Naive thymus-derived CD8-positive, alpha-beta T cell (primary cell): ENCODE measurements at places on chromosomes 2 and 18.

DNA sequence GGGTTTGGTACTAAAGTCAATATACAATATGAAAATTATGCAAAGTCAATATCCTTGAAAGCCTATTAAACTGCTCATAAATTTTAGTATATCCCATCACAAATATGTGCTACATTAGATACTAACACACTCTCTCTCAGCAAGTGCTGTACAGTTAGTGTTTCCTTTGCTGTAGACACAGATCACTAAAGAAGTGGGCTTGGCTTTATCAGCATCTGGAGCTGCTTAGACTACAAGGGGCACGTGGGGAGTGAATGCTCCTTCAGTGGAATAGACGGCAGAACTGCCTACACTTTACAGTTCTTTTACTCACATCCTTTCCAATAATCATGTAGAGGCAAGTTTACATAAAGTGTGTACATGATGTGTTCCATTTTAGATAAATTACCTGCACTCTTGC lies 26.0 kb upstream of the EFEMP1 start:
- no peak for DNase-seq

DNA sequence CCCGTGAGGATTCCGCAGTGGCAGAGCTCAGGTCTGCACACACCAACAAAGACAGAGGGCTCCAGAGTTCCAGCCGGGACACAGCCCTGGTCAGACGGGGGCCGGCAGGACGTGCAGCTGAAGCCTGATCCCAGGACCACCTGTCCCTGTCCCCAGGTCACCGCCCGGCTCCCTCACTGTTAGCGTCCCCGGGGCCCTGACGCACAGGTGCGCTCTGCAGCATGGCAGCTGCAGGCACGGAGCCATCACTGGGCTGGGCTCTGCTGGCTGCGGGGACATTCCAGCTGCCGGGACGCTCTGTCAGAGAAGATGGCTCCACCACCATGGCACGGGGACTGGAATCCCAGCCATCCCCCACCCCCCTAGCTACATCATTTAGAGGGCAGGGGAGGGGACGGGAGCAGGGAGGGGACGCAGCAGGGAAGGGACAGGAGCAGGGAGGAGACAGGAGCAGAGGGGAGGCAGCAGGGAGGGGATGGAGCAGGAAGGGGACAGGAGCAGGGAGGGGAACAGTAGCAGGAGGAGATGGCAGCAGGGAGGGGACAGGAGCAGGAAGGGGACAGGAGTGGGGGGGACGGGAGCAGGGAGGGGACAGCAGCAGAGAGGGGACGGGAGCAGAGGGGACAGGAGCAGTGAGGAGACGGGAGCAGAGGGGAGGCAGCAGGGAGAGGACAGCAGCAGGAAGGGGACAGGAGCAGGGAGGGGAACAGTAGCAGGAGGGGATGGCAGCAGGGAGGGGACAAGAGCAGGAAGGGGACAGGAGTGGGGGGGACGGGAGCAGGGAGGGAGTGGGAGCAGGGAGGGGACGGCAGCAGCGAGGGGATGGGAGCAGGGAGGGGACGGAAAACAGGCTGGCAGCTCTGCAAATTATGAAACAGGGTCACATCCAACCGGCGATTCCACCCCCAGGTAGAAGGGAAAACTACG lies 39.8 kb downstream of the SLC66A2 start:
- DNase-seq: no peak

GRCh38 chr2:24816884-24817283 lies 23.7 kb downstream of the CENPO start:
- no peak for DNase-seq

- DNase-seq: no peak
Observed at GRCh38 chr18:54023471-54023870, 201.0 kb downstream of the MBD2 start.

DNA sequence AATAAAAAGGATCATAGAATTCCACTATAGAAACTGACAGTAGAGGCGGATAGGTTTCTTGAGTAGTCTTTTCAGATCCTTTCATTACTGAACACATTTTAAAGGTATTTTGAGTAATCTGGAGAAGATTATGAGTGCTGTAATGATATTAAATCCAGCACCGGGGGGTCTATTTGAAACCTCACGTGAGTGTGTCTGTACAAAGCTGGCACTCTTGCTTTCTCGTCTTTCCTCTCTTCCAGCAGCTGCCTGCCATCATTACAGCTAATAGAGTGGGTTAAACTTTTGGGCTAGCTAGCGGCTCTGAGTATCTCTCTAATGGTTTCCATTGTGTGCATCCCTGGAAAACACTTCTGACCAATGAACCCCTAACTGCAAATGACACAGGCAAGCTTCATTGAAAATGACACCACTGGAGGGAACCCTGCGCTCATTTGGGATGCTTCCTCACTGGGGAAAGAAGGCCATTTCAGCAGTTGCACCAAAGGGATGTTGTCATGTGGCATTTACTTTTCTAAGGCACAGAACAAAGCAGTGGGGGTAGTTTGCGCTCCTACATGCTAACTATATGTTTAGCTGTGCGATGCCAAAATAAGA lies 101.0 kb downstream of the HRH4 start:
- DNase-seq: no peak

DNA sequence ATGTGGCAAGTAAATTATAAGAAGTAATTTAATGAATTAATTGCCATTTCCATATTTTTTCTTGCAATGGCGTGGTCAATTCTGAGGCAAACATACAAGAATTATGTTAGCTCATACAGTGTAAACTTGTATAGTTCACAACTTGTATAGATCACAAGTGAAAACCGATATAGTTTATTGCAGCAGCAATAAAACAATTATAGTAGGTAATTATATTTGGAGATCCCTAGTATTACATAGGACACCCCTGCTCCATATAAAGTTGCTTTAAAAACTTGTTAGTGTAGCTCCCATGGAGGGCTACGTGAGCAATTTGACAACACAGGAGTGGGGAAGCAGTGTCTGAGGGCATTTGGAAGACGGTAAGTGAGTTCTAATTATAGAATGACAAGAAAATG lies 288.2 kb downstream of the SOCS6 start:
- DNase-seq: no peak

DNA sequence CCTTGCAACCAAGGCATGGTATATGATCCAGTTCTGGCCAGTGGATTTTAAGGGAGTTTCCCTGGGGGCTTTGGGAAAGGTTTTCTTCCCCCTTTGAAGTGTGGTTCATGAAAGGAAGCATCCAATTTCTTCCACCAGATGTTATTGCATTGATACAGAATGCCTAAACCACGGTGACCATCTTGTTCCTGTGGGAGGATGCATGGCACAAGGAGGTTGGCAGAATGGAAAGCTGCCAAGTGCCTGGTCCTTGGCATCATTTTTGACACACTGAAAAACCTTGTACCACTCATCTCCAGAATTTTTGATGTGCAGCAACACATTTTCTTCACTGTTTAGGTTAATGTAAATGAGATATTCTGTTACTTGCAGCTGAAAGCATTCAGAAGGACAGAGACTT lies 55.2 kb upstream of the CXCR4 start:
- no peak for DNase-seq

- DNase-seq: no peak
Observed at GRCh38 chr18:32598144-32598543, 127.5 kb upstream of the GAREM1 start.

GRCh38 chr18:48790869-48791635 lies 159.7 kb downstream of the SMAD7 start:
- no peak for DNase-seq

- no peak for DNase-seq
Observed at GRCh38 chr2:154664248-154664647, 34.2 kb upstream of the KCNJ3 start.

GRCh38 chr18:596288-596881 lies 403 bp upstream of the CLUL1 start:
- DNase-seq: no peak

DNA sequence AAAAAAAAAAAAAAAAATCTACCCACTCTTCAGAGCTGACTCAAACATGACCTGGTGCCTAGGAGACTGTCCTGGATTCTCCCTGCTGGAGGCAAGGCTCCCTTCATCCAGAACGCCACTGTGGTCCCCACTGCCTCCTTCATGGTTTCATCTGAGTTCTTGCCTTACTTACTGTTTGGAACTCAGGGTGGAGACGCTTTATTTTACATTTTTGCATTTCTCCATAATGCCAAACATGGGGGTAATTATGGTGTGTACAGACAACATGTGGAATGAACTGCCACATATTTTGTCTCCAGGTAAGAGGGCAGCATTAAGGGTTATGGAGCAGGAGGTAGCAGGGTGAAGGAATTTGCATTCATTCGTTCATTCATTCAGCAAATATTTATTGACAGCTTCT lies 154.0 kb upstream of the MSH6 start:
- DNase-seq: no peak

DNA sequence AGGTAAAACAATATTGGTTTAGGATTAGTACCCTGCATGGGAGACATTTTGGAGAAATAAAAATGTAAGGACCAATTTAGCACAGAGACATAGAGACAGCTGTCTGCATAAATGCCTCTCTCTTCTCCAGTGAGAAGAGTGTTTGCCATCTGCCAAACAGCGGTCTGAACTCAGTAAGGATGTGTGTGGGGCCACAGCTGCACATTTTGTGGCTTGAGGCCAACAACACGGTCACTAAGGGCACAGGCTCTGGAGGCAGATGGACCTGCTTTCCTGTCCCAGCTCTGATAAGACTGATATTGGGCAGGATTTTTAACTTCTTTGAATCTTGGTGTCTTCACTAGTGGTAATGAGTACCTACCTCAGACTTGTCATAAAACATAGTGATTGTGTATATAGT lies 10.2 kb downstream of the ZBTB14 start:
- DNase-seq: no peak

GRCh38 chr18:3623769-3624545 lies 174.0 kb downstream of the TGIF1 start:
- no peak for DNase-seq

DNA sequence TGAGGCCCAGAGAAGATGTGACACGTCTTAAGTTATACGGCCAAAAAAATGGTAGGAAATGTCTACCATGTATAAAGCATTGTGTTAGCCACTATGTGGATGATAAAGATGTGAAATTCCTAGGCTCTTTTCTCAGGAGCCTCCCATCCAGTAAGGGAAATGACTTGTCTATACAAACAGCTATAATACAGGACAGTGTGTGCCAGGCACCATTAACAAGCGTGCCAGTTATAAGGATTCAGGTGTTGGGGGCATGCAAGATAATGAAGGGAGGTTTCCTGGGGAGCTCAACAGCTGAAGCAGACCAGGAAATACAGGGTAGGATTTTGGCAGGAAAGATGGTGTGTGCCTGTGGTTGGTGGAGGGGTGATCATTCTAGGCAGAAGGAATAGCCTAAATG lies 37.6 kb downstream of the ALPK2 start:
- DNase-seq: no peak

- no peak for DNase-seq
Observed at GRCh38 chr2:44652701-44653100, 288.8 kb upstream of the SIX3 start.

- no peak for DNase-seq
Observed at GRCh38 chr2:189236066-189236465, 56.5 kb upstream of the COL5A2 start.

- no peak for DNase-seq
Observed at GRCh38 chr18:39172695-39173421, 1607.3 kb upstream of the CELF4 start.

GRCh38 chr2:73292906-73293533 lies 328 bp downstream of the EGR4 start:
- DNase-seq: no peak
